NCI-H748 treated with DMSO at 0.1 percent for 48 hours (cell line): ENCODE measurements at places on chromosomes 2 and 18.

DNA sequence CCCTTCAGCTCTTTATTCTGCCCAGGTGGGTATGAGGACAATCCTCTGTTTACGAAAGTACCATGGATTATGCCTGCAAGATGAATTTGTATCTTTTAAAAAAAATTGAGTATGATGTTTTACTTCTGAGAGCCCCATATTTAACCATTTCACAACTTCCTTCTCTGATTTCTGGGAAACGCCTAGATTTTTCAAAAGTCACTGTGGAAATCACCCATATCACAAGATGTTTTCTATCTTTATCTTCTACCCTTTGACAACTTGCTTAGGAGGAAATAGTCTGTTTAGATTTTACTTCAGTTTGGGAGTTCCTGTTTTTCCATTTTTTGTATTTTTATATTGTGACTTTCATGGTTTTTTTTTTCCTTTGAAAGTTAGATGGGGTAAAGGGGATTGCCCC lies 53.0 kb downstream of the ICOS start:
- DNase-seq: no peak

DNA sequence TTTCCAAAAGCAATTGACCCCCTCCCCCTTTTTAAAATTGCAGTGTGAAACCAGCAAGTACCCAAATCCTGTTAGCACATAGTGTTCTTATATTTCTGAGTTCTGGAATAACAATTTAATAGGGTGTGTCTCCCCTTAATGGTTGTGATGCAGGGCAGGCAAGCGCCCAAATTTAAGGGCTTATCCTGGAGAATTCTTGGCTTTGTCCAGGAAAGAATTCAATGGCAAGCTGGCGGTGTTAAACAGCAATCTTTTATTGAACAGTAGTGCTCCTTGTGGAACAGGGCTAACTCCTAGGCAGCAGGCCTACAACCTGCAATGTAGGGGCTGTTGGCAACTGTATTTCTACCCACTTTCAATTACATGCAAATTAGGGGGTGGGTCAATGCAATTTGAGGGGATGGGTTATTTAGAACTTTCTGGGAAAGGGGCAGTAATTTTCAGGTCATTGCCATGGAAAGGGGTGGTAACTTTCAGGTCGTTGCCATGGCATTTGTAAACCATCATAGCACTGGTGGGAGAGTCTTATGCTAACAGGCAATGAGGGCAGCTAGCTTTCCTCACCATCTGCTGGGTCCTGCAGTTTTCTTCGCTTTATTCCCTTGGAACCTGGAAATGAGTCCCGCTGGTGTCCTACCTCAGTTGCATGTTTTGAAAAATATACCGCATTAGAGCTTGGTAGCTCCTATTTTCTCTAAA lies 149.0 kb upstream of the KCTD1 start:
- no peak for DNase-seq

GRCh38 chr2:155381436-155381835 lies 682.9 kb downstream of the KCNJ3 start:
- no peak for DNase-seq

- no peak for DNase-seq
Measured at GRCh38 chr2:131408778-131409177, 44.8 kb upstream of the RAB6D start.

- DNase-seq: no peak
Measured at GRCh38 chr2:188326290-188326668, 34.6 kb downstream of the GULP1 start.

DNA sequence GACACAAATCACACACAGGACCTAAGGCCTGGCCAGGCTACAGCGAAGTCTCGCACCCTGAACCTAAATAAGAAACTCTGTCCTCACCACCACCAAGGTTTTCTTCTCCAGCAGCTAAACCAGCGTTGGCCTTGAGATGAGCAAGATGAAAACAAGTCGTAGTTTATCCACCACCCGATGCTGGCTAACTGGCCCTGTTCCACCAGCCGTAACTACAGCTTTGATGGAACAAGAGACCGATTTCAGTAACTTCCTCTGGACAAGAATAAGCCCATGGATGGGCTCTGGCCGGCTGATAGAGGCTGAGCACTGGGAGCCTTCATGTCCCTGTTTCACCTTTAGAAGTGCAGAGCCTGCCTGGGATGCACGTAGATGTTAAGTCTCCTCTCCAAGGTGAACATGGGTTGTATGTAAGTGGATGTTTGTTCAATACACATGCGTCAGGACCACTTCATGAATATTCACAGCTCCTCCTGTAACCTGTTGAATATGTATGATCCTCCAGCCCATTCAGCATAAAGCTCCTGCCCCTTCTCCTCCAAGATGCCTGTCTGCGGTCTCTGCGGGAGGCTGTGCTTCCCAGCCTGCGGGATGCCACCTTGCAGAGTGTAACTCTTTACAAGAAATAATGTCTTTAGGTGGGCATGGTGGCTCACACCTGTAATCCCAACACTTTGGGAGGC lies 24.2 kb downstream of the ADI1 start:
- no peak for DNase-seq

DNA sequence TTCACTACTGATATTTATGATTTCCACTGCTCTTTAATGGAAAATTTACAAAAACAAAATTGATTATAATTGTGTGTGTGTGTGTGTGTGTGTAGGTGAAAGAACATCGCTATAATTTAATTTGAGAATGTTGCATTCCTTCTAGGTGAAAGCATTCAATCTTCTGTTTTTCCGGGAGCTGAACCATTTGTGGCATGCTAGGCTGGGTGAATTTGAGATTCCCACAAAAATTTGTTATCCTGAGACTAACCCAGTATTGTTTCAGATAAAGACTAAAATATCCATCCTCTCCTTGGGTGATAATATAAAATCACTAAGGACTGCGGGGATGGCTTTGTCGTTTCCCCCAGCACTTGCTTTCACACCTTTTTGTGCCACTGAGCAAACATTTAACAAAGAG lies 911.2 kb upstream of the PIK3C3 start:
- DNase-seq: peak; percentile 29

DNA sequence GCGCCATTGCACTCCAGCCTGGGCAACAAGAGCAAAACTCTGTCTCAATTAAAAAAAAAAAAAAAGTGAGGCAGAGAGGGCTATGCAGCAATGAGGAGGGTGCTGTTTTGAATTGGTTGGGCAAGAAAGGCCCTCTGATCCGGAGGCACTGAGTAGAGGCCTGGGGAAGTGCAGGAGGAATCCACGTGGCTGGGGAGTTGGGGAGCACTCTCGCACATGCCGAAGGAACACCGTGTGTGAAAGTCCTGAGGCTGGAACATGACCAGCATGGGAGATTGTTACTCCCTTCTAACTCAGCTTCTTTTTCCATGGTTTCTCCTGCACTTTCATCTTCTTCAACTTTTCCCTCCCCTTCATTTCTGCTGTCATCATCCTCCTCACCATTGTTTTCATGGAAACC lies 347.9 kb upstream of the HS6ST1 start:
- no peak for DNase-seq

GRCh38 chr2:228063558-228063957 lies 117.9 kb downstream of the SPHKAP start:
- no peak for DNase-seq

DNA sequence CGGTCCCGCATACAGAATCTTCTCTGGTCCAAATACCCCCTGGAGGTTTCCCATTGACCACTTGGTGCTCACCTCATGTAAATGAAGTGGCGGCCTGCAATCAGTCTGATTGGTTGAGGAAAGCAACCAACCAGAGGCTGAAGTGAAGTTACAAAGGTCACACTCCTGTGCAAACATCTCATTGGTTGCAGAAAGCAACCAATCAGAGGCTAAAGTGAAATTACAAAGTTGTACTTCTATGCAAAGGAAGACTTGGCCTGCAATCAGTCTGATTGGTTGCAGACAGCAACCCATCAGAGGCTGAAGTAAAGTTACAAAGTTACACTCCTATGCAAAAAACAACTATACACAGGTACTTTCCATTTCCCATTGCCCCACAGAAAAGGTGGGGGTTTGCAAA lies 2.5 kb upstream of the SP100 start:
- DNase-seq: no peak

- no peak for DNase-seq
Measured at GRCh38 chr2:160137464-160137863, 62.6 kb downstream of the ITGB6 start.
